ENCODE measurements at places on chromosomes 4 and X.

GRCh38 chr4:55116450-55116849 lies 8.9 kb downstream of the KDR start:
- no peak for DNase-seq

DNA sequence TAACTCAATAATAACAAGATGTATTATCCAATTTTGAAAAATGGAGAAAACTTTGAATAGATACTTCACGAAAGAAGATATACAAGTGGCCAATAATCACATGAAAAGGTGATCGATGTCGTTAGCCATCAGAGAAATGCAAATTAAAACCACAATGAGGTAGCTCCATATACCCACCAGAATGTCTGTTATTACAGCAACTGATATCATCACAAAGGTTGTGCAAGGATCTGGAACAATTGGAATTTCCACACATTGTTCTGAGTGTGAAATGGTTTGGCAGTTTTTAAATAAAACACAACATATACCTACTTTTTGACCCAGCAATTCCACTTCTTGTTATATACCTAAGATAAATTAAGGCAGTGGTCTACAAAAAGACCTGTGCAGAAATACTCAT lies 71.7 kb downstream of the IRS4 start:
- no peak for DNase-seq

- DNase-seq: no peak
These were observed 133.8 kb upstream of the TACR3 start for GRCh38 chr4:103853627-103854026.

DNA sequence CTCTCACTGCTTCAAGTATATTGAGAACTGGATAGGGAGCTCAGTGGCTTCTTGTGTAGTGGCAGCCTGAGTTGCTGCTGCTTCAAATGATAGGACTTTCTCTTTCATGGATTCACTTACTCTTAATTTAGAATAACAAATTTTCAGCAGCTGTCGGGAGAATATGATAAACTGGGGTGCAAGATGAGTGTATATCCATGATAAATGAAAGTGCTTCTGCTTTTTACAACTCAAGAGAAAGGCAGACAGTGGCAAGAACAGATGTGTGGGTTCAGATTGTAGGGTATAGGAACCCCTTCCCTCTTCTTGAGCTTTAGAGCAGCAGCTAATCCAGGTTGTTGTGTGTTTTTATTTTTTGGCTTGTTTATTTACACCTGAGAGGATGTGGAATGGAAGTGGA lies 1.0 kb downstream of the SH3BGRL start:
- DNase-seq: no peak

- DNase-seq: no peak
These were observed 18.7 kb downstream of the UBA6 start for GRCh38 chr4:67682266-67682665.

DNA sequence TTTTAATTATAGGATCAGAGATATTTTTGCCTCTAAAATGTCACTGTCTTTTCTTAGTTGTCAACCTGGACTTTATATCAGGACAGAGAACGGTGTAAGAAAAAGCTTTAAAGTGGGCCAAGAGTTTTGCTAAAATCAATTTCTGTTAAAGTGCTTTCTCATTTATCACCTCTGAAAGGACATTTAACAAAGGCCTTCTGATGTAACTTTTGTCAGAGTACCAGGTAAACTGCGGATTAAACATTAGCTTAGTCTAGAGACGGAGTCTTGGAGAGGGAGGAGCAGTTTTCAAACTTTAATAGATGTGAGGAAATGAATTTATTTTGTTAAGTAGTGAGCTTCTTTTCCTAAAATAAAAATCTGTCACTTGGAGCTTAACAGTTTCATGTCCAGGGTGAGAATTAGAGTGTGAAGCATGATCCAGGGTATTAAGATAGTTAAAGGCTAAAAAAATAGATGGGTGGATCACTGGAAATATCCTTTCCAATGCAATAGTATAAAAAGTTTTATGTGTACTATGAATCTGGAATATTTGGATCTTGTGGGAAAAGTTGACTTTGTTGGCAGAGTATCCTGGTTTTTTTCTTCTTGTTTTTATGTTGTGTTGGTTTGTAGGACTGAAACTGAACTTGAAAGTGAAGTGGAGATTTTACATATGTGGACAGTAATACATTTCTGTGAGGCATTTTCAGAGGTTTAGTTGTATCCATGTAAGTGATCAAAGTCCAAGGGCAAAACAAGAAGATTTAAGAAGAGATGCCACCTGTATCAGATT lies 33.6 kb upstream of the BMPR1B start:
- DNase-seq: no peak
